Activated naive CD4-positive, alpha-beta T cell (primary cell): ENCODE measurements at places on chromosomes 7 and 10.

- no peak for DNase-seq
Measured at GRCh38 chr7:127793582-127793981, 141.6 kb downstream of the SND1 start.

GRCh38 chr7:80918909-80919721 lies at the start of gene SEMA3C:
Gene SEMA3C, minus strand, starts transcription at chr7:80919051. Its CDS starts 2,270 bp downstream, at chr7:80916781.
- DNase-seq = no peak

DNA sequence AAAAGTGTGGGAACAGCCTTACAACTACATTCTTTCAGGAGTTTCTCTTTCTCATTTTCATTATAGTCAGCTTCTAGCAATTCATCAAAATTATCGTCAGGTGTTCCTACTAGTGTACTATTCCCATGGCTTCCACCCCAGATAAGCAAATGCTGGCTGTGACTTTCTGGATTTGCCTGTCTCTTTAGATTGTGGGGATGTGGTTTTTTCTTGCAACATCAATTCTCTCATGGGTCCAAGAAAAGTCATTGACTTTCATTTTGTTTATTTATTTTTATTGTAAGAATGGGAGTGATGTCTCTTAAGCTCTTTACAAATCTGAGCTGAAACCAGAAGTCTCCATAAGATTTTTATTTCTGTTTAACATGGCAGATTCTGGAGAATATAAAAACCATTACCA lies 349.7 kb upstream of the SEMA3C start:
- DNase-seq = no peak

GRCh38 chr7:93968911-93969620 lies 35.1 kb downstream of the BET1 start:
- DNase-seq = no peak
